HEK293T (cell line): ENCODE measurements at places on chromosomes 3 and 15.

DNA sequence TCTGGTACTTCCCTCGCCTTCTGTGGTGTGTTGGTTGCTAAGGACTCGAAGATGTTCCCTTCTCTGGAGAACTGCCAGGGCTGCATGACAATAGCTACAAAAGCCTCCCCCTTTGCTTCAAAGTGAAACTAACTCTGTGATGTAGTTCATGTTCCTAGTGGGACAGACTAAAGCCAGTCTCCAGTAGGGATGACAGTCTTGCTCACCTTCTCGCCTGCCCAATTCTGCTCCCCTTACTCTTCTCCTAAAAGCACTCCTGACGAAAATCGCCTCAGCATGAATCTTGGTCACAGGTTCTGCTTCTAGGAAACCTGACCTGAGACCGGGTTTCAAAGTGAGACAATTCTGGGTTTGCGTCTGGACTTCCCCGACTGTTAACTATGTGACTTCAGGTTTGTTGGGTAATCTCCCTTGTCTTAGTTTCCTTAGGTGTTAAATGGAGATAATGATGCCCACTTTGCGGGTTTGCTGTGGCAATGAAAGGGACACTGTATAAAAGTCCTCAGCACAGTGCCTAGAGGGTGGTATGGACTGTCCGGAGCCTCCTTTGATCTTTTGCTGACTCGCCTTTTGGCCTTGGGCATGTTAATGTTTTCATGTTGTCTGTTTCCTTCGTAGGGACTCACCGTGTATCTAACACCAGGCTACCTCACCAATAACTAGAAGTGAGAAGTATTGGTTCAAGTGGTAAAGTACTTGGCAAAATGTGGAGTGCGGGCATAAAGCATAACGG is 24.9 kb upstream of the THRB start:
- no peak for DNase-seq

DNA sequence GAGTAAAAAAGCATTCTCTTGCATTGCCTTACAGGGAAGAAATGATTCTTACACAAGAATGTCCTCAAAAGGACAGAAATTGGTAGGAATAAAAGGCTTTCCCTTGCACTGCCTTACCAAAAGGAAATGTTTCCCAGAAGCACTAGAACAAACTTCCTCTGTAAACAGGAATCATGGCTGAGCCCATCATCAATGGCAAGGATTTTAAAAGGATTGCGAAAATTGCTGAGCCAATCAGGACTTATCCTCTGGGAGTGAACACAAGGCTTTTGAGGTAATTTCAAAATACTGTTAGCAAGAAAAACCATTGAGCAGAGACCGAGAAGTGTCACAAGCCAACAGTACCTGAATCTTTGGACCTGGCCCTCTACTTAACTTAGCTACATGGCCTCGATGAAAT is 897.3 kb downstream of the ROBO1 start:
- DNase-seq = no peak

- no peak for DNase-seq
These were observed 122.8 kb upstream of the CGNL1 start for GRCh38 chr15:57253500-57253899.

DNA sequence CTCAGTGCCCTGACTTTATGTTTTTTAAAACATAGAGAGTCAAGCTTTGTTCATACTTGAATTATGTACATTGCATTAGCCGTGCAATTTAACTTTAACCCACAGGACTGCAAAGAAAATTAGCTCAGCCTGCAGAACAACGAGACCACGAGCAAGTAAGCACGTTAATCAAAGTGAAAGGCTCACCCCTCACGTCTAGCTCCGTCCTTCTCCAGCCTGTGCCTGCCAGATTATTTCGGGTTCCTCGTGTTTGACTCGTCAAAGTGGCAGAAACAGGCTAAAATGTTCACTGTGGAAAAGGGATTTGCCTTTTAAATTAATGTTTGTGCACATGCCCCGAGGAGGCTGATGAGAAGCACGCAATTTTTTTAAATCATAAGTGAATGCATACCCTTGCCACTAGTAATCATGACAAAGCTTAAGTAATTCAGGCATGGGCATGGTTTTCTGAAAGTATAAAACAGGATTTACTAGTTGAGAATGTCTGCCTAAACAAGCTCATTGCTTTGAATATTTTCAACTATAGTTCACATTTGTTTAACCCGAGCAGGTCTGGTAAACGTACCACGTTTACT is 15.3 kb downstream of the ZBTB38 start:
- DNase-seq = no peak

GRCh38 chr3:55541456-55541855 is 54.4 kb upstream of the WNT5A start:
- DNase-seq = no peak
